ENCODE measurements at places on chromosomes 6 and 20.

- no peak for DNase-seq
Measured at GRCh38 chr20:50335105-50335504, 144.5 kb downstream of the CEBPB start.

DNA sequence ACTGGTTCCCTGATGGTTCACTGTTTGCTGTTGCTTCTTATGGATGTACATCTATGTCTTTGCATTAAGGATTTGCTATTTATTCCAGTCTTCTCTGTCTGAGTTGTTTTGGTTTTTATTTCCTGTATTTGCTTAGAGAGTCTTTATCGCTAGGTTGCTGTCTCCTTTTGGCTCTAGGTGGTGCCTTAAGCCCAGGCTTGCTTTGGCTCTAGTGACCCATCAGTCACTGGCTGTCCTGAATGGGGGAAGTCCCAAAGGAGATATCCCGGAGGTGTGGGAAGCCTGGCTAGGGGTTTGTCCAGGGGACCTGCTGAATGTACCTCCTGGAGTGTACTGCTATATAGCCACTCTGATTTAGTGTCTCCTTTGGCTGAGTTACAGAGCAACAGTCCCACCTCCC lies 53.4 kb downstream of the MCHR2 start:
- no peak for DNase-seq

GRCh38 chr6:44699082-44699481 lies 311.6 kb downstream of the CDC5L start:
- no peak for DNase-seq

DNA sequence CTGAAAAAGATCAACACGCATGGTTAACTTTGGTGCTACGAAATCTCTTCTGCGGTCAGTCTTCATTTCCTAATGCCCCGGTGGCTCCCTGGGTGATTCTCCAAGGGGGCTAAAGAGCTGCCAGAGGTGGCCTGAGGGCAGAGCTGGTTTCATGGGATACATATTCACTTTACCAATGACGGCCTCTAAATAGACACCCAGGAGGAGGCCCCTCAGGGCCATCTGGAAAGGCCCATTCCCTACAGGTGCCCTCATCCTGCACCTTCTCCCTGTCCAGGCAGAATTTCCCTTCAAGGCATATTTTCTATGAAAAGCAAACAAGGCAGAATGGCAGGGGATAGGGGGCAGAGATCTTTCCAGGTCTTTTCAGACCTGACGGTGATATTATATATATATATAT lies 12.5 kb downstream of the BNIP5 start:
- DNase-seq, result no peak

DNA sequence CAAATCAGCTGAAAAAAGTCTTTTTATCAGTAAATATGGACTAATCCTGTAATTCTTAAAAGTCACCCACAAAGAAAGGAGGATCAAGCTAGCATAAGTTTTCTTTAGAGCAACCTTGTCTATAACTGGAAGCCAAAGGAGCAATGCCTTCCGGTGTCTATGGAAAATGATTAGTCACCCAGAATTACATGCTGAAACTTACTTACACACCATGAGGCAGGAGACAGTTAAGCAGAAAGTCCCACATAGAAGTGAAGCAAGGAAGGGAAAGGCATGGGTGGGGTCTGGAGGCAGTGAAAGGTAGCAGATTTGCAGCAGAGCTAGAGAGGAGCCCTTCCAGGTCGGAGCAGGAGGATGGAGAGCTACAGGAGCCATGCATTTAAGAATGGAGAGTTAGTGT lies 153.7 kb upstream of the RIPOR2 start:
- DNase-seq, result no peak

DNA sequence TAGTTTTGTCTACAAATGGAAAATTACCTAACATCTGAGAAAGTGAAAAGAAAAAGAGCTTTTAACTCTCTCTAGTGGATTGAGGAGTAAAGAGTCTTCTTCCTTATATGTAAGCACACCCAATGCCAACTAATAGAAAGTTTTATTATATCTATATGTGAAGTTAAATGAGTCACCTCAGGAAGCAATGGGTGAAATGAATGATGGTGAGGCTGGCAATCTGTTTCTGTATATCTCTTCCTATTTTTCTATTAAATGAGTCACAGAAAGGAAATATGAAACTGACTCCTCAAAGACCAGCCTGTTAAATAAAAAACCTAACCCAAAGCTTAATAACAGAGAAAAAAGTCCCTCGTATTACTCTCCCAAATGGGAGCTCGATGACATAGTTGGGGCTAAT lies 71.3 kb downstream of the OTOR start:
- DNase-seq, result no peak
